Urinary bladder (tissue), 4 donors: ENCODE measurements at places on chromosomes 2 and 18.
A peak's percentile ranks its signal among the peaks of the same experiment; 100 is the strongest.

GRCh38 chr2:130393318-130393910, 37.6 kb downstream of the PTPN18 start:
- DNase-seq = no peak

- DNase-seq = peak; percentile 75
Observed at GRCh38 chr2:58046585-58047372, at the start of gene VRK2. TSS of gene VRK2 (plus strand) at chr2:58046806. CDS start at chr2:58048832, 2,026 bp downstream.

DNA sequence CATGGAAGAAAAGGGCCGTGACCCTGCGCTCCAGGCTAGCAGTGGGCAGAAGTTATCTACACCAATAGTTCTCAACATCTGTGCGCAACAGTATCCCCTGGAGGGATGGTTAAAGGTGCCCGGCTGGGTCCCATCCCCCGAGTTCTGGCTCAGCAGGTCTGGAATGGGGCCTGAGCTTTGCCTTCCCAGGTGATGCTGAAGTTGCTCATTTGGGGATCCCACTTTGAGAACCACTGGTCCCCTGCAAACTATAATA, 31.1 kb downstream of the DNMT3A start:
- DNase-seq = no peak

GRCh38 chr2:185128996-185129395, 530.7 kb downstream of the ZNF804A start:
- DNase-seq = no peak

GRCh38 chr2:15642011-15642814, 50.5 kb downstream of the DDX1 start:
- no peak for DNase-seq

DNA sequence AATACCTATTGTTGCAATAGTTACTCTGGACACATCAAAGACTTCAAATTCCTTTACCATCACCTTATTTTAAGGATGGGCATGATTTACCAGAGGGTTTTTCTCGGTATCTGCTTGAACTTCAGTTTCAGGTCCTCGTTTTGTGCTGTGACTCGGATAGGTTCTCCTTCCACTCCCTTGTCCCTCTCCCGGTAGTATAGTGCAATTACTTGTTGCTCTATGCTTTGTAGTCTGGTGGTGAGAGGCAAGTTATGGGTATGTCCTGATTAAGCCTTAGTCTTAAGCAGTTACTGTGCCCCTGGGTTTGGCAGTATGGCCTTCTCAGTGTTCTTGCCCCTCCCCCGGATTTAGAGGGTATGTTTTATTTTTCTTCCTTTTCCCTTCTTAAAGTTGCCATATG, 96.6 kb downstream of the RHBDD1 start:
- no peak for DNase-seq

- DNase-seq = no peak
Observed at GRCh38 chr2:199982126-199982843, 26.9 kb downstream of the MAIP1 start.

GRCh38 chr18:7366597-7366996, 135.7 kb downstream of the LRRC30 start:
- DNase-seq = no peak

- DNase-seq = no peak
Observed at GRCh38 chr2:223054193-223054781, 2.3 kb downstream of the KCNE4 start.

DNA sequence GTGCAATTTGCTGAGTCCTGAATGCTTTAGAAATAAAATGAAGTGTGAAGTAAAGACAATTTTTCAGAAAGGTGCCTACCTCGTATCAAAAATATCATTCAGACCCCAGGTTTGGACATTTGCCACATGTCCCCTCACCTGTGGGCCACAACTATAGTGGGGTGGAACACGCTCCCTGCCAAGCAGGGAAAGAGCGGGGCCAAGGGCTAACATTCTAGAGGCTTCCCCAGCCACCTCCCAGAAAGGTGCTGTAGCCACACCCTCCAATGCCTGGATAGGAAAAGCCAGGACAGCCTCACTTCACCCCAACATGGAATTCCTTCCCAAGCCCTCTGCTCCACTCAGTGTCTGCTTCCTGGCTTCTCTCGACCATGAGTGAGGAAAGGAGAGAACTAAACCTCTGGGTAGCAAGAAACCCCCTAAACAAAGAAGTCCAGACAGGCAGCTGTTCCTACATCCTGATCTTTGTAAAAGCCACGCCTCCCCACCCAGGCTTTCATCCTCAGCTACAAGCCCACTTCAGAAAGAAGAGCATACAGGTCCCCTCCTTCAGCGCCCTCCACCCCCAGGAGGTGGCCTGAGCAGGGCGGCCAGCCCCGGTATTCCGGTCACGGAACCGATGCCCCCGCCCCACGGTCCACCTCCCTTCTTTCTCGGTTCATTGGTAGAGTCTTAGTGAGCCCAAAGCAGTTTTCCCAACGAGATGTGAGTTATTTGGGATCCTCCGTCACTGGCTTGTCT, 2.1 kb downstream of the COL6A3 start:
- no peak for DNase-seq

DNA sequence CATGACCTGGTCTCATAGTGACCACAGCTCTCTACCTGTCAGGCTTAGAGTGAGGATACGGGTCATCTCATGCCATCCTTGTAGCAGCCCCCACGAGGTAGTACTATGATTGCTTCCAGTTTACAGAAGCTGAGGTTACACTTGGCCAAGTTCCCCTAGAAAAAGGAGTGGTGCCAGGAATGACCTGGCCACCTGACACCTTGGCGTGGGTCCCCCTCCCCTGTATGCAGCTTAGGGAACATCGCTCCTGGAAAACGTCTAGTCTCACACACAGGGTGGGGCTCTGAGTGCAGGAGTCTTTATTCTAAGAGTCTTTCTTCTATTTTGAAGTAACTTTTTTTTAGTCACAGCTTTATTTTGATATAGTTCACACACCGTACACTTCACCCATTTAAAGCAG, 14.8 kb downstream of the NPPC start:
- DNase-seq = no peak

DNA sequence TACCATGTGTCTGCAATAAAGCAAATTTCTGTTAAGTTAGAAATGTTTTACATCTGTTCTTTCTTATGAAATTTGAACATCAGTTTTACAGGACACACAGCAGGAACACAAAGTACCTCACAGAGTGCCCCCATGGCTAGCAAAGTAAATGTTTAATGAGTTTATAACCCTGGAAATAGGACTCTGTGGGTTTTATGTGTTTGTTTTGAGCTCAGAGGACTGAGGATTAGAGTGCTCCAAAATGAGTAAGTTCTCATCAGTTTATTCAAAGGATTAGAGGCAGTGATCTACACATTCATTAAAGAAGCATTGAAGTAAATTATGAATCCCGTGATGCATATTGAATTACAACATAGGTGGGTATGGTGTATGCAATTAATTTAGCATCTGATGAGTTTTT, 281.8 kb downstream of the GULP1 start:
- peak; percentile 31 for DNase-seq

DNA sequence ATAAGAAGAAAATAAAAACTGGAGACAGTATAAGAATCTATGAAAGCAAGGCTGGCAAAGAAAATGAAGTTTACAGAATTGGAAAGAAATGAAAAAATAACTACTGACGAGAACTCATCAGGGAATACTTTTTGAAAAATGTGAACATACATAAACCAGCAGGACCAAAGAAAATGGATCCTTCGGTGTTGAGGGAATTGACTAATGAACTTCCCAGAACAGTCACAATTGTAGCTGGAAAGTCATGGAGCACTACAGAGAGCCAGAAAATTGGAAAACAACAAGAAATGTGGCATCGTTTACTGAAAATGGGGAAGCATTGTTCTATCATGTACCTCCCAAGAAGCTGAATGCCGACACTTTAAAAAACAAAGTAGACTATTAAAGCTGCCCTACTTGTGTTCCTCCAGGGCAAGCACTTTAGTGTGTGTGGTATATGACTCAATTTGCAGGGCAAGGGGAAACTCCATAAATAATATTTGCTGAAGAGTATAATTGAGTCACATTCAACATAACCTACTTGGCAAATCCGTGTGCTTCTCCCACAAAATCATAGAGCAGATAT, 1221.6 kb upstream of the NRXN1 start:
- DNase-seq = no peak

DNA sequence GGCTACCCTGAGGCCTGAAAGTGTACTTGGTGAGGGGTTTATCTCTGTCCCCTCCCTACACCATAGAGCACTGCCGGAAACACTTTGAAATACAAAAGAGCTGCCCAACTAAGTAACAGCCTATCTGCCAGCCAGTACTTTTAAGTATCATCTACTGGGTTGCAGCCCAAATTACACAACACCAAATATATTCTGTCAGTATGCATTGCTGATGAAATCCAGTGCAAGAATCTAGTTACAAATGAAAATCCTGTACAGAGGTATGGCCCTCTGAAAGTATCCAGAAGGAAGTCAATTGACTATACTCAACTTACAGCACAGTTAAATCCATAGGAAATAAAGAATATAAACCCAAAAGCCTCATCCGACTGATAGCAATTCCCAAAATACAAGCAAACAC, 280.8 kb downstream of the CCDC85A start:
- DNase-seq = no peak

DNA sequence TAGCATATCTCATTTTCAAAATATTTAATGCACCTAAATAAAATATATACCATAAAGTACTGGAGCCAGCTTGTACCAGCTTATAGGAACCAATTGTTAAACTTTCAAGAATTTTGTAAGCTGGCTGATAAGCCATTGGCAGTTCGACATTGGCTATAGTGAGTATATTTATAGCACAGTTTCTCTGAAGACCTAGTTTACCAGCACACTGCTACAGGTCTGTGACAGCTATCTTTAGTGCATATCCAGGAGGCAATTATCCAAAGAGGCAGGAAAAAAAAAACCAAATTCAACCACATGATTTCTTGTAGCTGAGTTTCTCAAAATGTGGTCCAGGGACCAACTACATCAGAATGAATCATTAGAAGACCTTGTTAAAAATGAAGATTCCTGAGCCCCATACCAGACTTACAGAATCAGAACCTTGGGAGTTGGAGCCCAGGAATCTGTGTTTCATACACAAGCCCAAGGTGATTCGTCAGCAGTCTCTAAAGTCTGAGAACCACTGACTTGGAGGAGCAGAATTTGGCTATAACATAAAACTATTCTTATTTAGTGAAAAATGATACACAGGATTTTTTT, 279.0 kb upstream of the NRP2 start:
- no peak for DNase-seq

- DNase-seq = no peak
Observed at GRCh38 chr2:240141736-240142135, 1.3 kb upstream of the OTOS start.

DNA sequence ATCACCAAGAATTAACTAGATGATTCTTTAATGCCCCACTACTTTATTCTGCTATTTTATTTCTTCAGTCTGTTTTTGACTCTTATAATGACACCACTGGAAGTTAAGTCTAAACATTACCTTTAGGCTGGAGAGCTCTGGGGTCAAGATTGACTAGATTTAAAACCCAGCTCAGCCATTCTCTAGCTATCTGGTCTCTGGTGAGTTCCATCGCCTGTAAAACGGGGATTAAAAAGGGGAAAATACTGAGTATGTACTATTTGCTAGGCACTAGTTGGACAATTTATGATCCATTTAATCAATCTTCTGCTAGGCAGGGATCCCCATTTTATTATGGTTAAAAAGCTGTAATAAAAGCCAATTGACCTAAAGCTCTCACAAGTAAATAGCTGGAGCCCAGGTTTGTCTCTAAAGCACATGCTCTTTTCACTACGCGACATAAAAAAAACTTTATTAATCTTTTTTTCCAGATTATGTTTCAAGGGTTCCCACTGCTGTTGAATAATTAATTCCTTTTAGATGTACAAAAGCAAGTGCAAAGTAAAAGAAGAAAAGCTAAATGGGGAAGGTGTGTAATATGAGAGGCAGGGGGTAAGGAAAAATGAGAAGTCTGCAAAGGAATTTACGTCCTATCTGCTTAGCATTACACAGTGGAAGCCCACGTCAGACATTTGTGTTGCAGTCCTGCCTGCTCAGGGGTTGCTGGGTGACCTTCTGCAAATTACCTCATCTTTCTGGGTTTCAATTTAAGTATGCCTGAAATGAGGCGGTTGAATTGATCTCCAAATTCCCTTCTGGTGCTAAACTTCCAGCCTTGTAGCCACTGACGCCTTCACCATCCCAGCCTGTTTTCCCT, 918 bp upstream of the NABP1 start:
- peak; percentile 62 for DNase-seq

GRCh38 chr2:196453613-196454047, 185.9 kb upstream of the CCDC150 start:
- no peak for DNase-seq

DNA sequence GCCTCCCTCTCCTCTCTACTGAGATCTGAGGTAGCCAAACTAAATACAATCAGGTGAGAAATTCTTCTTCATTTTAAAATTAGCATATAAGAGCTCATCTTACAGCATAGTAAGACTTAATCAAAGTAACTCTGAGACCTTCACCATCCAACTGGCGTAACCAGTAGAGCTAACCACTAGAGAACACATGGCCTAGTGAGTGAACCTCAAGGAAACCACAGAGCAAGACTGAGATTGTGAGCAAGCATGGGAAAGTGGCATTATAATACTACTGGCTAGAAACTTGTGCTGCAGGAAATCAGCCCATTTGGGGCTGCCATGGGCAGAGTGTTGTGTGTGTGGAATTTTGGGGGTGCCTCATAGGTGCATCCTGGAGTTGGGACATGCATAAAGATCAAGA, 61.1 kb upstream of the SPHKAP start:
- DNase-seq = no peak

DNA sequence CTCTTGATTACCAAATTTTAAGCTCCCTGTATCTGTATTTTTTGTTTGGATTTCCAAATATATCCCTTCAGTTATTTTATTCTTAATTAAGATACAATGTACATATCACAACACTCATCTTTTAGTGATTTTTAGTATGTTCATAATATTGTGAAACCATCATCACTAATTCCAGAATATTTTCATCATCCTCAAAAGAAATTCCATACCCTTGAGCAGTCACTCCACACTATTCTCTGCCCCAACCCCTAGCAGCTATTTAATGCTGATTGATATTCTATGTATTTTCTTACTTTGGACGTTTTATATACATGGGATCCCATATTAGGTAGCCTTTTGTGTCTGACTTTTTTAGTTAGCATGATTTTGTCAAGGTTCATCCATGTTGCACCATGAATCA, 127.4 kb upstream of the SLC8A1 start:
- DNase-seq = no peak
